ENCODE measurements at places on chromosomes 16 and 17.

GRCh38 chr17:42334677-42335076 lies 46.4 kb downstream of the STAT5A start:
- no peak for DNase-seq

DNA sequence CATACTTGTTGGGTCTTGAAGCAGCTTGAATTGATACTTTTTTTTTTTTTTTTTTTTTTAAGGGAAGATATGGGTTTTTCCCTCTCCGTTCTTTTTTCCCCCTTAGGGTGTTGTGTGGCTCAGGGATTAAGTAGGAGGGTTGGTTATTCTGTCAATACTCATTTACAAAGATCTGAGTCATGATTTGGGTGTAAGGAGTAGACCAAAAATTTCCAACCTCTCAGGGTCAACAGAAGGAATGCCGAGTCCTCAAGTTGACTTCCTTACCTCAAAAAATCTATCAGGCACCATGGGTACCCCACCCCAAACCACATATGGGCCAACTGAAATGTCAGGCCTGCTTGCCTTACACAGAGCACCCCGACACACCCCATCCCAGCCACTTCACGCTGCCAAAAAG lies 230.5 kb downstream of the CCDC182 start:
- no peak for DNase-seq

DNA sequence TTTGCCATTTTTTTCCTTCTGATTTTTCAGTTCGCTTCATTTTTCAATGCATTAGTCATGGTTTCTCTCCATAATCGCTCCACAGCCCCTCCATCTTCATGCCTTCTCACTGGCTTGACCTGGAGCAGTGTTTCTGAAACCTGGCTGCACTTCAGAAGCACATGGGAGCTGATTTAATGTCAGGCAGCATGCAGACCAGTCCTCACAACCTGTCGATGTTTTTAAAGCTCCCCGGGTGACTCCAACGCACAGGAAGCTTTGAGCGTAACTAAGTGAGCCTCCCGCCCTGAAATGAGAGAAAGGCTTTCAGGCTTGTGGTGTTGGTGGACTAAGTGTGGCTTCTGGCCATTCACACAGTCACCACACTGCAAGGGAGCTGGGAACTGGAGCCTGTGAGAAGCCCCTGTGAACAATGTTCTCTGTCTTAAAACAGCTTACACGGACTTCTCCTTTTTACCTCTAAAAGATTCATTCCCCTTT lies 16.8 kb upstream of the DRG2 start:
- DNase-seq: no peak

DNA sequence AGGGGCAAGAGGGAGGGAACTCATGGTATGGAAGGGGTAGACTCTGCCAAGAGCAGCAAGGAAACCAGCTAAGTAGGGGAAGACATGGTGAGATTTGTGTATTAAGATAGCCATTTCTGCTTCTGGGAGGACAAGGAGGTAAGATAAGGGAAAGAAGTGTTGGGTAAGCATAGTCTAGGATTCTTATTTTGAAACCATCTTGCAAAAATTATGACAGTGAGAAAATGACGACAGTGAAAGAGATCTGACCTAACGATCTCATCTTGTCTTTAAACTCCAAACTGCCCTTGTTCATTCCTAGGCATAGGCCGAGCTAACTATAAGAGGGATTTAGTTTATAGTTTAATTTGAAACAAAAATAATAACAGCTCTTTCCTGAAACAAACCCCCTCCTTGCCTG lies 5.6 kb upstream of the RBL2 start:
- no peak for DNase-seq

- peak; percentile 43 for DNase-seq
Observed at GRCh38 chr16:23842137-23842600, 6.4 kb downstream of the PRKCB start.

All from stimulated activated CD4-positive, alpha-beta T cell treated with anti-CD3 and anti-CD28 coated beads, Interleukin-4, amount 100 ng/mL, for 48 hours (primary cell).